ENCODE measurements at places on chromosomes 7 and 10. TPM values are rescaled to one million over a fixed set of nuclear protein-coding genes. Genes with fewer than 3 reads are reported as not detected.

Gene SLC26A4
- total RNA-seq, result 0.51 TPM

- H3K4me3 ChIP-seq, result no peak overlapping the region
- H3K27me3 ChIP-seq, result no peaks in the 10 kb centered on the region
- peaks cover 2% of the 10 kb centered on the region for H3K36me3 ChIP-seq
- no peak for DNase-seq
Observed at GRCh38 chr7:66535414-66536329, 93.0 kb upstream of the KCTD7 start.

Gene WIPF3
- total RNA-seq, result not detected

GRCh38 chr10:12041766-12042408 is 722 bp downstream of the UPF2 start:
- H3K27ac ChIP-seq, result peak overlapping the region; percentile 100
- peaks cover 28% of the 10 kb centered on the region for H3K4me1 ChIP-seq
- DNase-seq, result peak; percentile 54
- H3K36me3 ChIP-seq, result no peaks in the 10 kb centered on the region

DNA sequence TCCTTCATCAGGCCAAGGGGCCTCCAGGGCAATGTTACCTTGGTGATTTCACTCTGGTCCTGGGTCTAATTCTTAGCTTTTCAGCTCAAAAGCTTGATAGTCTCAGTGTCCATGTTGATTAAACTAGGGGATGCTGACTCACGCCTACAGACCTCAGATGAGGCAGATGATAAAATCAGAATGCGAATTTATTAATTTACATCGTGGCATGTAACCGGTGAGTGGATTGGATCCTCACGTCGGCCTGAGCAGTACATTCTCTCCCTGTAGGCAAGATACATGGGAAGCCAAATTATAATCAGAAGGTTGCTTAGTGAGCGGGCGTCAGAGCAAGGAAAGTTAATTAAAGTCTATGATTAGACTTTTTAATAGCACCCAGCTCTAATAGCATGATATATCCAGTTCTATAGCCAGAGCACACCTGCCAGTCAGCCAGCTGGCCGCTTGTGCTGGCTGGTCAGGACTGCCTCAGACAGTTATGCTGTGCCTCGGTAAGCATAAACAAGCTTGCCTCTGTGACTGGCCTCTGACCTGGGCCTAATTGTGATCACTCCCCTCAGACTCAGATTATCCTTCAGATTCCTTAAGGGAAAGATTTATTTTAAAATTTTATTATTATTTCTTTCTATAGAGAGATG is 20.2 kb upstream of the CPA5 start:
- H3K4me1 ChIP-seq, result no peaks in the 10 kb centered on the region
- no peaks in the 10 kb centered on the region for H3K27me3 ChIP-seq
- H3K27ac ChIP-seq, result no peak overlapping the region
- H3K4me3 ChIP-seq, result no peak overlapping the region
- H3K36me3 ChIP-seq, result peaks cover 9% of the 10 kb centered on the region

Gene ENTPD1
- total RNA-seq, result 1.2 TPM

DNA sequence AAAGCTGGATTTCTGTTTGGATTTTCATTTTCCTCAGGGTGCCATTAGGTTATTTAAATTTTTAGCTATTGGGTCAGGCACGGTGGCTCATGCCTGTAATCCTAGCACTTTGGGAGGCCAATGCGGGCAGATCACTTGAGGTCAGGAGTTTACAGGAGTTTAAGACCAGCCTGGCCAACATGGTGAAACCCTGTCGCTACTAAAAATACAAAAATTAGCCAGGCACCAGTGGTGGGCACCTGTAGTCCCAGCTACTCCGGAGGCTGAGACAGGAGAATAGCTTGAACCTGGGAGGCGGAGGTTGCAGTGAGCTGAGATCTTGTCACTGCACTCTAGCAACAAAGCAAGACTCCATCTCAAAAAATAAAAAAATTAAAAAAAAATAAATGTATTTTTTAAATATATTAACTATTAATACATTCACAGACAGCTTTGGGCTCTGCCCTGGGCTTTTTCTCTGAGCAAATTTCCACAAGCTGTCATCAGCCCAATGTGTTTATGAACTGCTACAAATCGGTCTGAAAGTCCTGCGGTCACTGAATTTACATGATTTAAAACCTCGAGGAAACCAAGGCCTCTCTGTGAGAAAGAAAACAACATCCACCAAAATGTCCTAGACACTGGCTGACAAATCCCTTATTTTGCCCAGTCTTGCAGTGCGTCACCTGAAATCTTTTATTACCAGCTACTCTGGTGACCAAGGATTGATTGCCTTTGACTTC is 19.2 kb upstream of the PLEKHS1 start:
- peaks cover 29% of the 10 kb centered on the region for H3K36me3 ChIP-seq
- DNase-seq, result no peak
- no peak overlapping the region for H3K4me3 ChIP-seq
- H3K27ac ChIP-seq, result no peak overlapping the region

DNA sequence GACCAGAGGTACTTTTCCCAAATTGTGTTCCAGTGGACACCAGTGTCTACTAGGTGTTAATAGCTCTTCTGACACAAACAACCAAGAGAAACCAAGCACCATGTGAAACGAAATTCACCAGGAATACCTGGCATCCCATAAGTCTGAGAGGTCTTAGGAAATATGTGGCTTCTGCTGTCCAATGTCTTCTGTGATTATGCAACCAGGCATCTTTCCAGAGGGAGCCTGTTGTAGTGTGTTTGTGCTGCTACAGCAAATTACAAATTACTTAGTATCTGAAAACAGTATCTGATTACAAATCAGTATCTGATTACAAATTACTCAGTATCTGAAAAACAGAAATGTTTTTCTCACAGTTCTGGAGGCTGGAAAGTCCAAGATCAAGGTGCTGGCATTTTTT is 133.6 kb upstream of the NPVF start:
- H3K4me3 ChIP-seq, result no peak overlapping the region
- peaks cover 10% of the 10 kb centered on the region for H3K27me3 ChIP-seq
- H3K4me1 ChIP-seq, result no peaks in the 10 kb centered on the region
- DNase-seq, result no peak
- no peaks in the 10 kb centered on the region for H3K36me3 ChIP-seq
- no peak overlapping the region for H3K27ac ChIP-seq

GRCh38 chr10:99569253-99569939 is 36.7 kb downstream of the NKX2-3 start:
- H3K27me3 ChIP-seq, result peaks cover 39% of the 10 kb centered on the region
- H3K4me3 ChIP-seq, result no peak overlapping the region
- DNase-seq, result no peak

DNA sequence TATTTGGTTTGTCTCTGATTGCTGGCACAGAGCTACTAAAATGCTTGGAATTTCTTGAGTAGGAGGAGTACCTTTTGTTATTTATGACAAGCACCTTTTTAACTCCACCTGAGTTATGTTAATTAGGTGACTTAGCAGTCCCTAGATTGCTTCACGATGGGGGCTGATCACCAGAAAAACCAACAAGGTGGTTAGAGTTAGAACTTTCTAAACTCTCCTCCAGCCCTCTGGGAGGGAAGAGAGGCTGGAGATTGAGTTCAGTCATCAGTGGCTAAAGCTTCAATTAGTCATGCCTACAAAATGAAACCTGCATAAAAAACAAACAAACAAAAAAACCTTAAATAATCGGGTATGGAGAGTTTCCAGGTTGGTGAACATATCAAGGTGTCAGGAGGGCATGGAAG is 23.6 kb upstream of the ING3 start:
- no peak overlapping the region for H3K4me3 ChIP-seq
- no peaks in the 10 kb centered on the region for H3K27me3 ChIP-seq
- no peak overlapping the region for H3K27ac ChIP-seq
- DNase-seq, result no peak

DNA sequence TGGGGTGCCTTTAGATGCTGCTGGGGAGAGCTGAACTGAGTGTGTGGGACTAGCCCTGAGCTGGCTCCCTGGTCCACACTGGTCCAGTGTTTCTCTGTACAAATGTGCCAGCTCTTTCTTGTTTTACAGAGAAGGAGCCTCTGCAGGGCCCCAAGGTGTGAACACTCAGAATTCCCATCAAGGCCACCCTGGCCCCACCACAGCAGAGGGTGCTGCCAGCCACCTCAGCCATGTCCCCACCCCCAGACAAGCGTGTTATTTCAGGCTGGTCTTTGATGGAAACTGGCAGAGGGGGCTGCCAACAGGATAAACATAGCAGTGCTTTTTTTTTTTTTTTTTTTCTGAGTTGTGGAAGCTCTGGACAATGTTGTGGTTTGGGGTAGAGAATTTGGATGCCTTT is 68.5 kb upstream of the LRRC18 start:
- H3K27me3 ChIP-seq, result peaks cover 2% of the 10 kb centered on the region
- no peaks in the 10 kb centered on the region for H3K36me3 ChIP-seq
- peak; percentile 65 for DNase-seq
- no peak overlapping the region for H3K4me3 ChIP-seq
- H3K27ac ChIP-seq, result no peak overlapping the region

Gene LRRC17
- total RNA-seq, result 12.5 TPM

Gene PODXL
- total RNA-seq, result 23.9 TPM

- no peak overlapping the region for H3K27ac ChIP-seq
- H3K4me1 ChIP-seq, result no peaks in the 10 kb centered on the region
- DNase-seq, result no peak
- H3K4me3 ChIP-seq, result no peak overlapping the region
- H3K36me3 ChIP-seq, result no peaks in the 10 kb centered on the region
Observed at GRCh38 chr7:152013230-152013629, 12.2 kb upstream of the GALNT11 start.

DNA sequence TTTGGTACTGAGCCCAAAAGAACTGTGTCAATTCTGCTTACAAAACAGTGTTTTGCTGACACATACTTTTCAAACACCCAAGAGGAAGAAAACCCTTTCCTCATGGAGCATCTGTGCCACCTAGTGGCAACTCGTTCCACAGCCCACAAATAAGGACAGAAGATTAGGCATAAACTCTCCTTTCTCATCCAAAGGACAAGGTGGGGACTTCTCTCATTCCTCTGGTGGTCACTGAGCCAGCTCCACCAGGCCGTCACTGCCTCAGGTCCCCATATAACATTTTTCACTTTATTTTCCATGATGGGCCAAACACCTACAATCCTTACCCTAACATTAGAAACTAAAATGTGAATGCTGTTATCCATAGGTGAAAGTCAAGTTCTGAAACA is 76.9 kb downstream of the RNF216 start:
- H3K36me3 ChIP-seq, result peaks cover 25% of the 10 kb centered on the region
- peak overlapping the region; percentile 61 for H3K27ac ChIP-seq
- peaks cover 40% of the 10 kb centered on the region for H3K4me1 ChIP-seq

- no peak for DNase-seq
- H3K4me3 ChIP-seq, result no peak overlapping the region
- H3K27me3 ChIP-seq, result peaks cover 13% of the 10 kb centered on the region
Observed at GRCh38 chr7:138750901-138751464, 46.8 kb upstream of the TMEM213 start.

Gene LIPM
- total RNA-seq, result not detected

Gene GNAT3
- total RNA-seq, result not detected

DNA sequence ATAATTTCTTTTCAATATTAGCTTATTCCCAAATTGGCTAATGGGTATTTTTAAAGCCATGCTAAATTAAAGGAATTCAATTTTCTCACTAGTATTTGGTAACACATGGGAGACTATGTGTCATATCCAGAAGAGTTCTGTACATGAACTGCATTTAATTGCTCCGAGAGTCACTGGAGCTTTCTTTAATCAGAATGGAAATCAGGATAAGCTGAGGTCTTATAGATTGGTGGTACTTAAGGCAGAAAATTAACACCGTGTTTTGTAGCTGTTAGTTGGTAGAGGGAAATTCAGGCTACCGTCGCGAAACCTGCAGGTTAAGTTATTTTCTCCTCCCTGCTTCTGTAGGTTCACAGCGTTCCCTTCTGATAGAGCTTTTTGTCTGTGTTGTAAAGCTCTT is at the start of gene WEE2:
Gene WEE2 (plus strand): TSS at position 3 of the 400 bp plus-strand sequence. CDS start 406 bp downstream, outside the sequence.
- no peak for DNase-seq
- no peak within 1 kb of the TSS for H3K27ac ChIP-seq
- no peaks in the 10 kb centered on the region for H3K36me3 ChIP-seq
- no peaks in the 10 kb centered on the region for H3K27me3 ChIP-seq
- peaks cover 12% of the 10 kb centered on the region for H3K4me1 ChIP-seq

Gene TRDMT1
- 5.9 TPM for total RNA-seq

- peaks cover 29% of the 10 kb centered on the region for H3K4me1 ChIP-seq
- H3K36me3 ChIP-seq, result peaks cover 10% of the 10 kb centered on the region
- DNase-seq, result no peak
- no peak overlapping the region for H3K4me3 ChIP-seq
- no peaks in the 10 kb centered on the region for H3K27me3 ChIP-seq
Observed at GRCh38 chr7:73678862-73679261, 4.4 kb downstream of the DNAJC30 start.

DNA sequence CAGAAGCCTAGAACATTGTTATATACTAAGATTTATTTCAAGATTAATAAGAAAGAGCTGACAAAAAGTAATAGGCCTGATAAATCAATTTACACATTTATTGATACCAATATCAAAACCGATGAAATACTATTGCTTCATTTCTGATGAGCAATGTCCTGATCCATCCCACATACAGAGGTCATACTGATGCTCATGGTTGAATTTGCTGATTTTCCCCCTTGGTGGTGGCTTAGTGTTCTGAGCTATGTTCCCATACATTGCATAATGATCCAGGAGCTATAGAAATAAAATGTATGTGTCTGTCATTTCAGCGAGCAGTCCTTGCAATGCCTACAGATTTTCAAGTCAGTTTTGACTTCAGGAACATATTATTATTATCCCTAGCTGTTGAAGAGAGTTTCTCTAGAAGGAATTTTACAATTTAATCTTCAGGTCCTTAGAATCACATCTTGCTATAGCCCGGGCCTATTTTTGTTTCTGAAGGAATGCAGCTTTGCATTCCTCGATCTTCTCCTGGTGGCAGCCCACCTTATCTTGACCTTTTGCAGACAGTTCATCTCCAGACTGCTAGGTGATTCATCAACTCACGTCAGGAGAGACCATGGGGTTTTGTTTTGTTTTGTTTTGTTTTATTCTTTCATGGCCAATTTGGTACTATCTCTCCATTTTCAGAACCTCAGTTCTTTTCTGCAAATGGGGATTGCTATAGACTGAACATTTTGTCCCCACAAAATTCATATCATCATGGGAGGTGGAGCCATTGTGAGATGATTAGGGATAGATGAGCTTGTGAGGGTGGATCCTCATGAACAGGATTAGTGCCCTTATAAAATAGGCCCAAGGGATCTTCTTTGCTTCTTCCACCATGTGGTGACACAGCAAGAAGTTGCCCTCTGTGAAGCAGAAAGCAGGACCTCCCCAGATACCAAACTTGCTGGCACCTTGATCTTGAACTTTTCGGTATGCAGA is 465.6 kb upstream of the IGFBP3 start:
- no peak for DNase-seq
- H3K4me3 ChIP-seq, result no peak overlapping the region
- no peaks in the 10 kb centered on the region for H3K36me3 ChIP-seq

DNA sequence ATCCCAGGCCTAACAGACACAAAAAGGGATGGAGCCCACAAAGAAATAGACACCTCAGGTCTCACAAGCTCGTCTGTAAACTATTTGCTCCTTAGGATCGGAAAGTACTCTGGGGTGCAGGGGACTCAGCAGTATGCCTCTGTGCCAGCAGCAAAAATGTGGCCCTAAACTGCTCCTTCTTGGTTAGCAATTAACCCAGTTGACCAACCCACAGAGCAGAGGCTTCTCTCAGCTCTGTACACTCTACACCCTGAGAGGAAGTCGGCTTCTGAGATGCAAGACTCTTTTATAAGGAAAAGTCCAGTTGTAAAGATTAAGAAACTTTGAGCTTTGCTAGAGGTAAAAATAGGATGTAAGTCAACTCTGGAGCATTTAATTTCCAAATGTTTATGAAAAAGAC is 156.3 kb upstream of the PRSS58 start:
- no peak overlapping the region for H3K27ac ChIP-seq
- no peak for DNase-seq
- peaks cover 27% of the 10 kb centered on the region for H3K27me3 ChIP-seq

Gene GDF10
- total RNA-seq, result not detected

Gene GLRX3
- 58.7 TPM for total RNA-seq

Gene OGA
- total RNA-seq, result 127 TPM
